MG63 (cell line): ENCODE measurements at places on chromosomes 1 and 21.

DNA sequence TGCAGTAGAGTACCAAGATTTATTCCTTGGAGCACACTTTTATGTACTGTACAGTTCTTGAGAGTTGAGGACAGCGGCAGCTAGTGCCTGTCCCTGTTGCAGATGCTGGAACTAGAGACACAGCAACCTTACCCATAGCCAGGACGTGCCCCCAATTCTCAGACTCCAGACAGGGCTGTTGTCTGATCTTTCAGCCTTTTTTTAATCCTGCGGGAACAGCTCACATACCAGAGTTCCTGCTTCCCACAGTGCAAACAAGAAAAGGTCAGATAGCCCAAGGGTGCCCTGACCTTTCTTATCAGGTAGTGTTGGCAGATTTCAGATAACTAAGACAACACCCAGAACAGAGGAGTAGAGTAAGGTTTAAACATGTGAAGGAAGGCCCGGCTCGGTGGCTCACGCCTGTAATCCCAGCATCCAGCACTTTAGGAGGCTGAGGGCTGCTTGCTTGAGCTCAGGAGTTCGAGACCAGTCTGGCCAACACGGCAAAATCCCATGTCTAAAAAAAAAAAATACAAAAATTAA lies 78.5 kb downstream of the DOP1B start:
- DNase-seq: no peak

DNA sequence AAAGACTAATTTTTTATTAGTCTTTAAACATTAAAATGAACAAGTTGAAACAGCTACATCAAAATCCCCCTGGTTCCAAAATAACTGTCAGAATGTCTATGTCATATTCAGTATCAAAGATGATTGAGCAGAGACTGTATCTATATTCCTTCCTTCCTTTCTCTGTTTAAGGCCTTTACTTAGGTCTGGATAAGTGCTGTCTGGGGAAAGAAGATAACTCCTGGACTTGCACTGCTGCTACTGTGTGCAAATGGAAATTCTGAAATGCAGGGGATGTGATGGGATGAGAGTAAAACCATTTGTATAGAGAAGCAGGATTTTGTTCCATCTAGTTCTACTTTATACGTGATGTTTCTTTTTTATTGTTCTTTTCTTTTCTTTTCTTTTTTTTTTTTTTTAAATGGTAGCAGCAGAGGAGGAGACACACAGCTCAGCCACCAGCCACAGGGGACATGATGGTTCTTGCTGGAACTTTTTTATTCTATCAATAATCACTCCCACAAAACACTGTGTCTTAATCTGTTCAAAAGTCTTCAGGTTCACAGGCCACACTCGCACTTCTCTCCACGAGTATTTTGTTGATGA lies 33.6 kb upstream of the FOXE3 start:
- DNase-seq: no peak

DNA sequence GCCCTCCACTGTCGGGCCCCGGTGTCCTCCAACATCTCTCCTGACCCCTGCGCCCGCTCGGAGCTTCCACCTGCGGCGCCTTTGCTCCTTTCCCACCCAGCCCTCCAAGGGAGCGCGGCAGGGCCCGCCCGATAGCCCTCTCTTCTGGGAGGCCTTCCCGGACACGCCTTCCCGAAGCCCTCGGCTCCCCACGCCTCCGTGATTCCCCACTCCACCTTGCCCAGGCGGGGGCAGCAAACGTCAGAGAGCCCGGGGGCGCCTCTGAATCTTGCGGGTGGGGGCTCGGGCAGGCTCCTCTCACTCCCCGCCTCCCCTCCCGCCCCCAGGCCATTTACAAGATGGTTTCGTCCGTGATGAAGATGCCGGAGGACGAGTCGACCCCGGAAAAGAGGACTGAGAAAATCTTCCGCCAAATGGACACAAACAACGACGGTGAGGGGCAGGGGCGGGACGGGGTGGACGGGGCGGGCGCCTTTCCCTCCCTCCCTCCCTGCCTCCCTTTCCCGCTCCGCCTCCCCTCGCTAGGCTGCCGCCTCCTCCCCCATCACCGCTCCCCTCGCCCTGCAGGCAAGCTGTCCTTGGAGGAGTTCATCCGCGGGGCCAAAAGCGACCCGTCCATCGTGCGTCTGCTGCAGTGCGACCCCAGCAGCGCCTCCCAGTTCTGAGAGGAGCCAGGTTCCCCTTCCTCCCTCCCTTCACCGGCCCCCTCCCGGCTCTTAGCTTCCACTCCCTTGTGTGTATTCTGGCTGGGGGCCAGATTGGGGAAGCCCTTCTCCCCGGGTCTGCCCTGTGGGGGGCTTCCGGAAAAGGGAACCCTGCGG lies 7.1 kb downstream of the HPCA start:
- peak; percentile 28 for DNase-seq

DNA sequence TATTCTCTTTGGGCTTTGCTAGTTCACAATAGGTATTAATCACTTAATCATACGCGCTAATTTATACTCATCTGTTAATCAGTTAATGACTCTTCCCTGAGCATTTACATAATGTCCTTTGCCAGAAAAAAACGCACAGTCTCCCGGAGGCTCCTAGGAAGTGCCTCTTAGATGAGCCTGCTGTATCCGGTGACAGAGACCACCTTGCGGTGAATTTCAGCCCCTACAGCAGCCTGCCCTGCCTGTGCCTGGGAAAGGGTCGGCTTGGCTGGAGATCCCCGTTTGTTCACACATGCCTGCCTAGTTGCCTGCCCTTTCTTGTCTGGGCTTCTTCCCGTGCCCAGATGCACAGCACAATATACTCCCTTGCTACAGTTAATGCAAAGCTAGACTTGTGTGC lies 152.9 kb downstream of the ZBTB18 start:
- DNase-seq: no peak

- no peak for DNase-seq
Measured at GRCh38 chr1:104402178-104402577, 652.5 kb downstream of the AMY1C start.

- no peak for DNase-seq
Measured at GRCh38 chr21:33268393-33268736, 2.2 kb downstream of the IL10RB start.

DNA sequence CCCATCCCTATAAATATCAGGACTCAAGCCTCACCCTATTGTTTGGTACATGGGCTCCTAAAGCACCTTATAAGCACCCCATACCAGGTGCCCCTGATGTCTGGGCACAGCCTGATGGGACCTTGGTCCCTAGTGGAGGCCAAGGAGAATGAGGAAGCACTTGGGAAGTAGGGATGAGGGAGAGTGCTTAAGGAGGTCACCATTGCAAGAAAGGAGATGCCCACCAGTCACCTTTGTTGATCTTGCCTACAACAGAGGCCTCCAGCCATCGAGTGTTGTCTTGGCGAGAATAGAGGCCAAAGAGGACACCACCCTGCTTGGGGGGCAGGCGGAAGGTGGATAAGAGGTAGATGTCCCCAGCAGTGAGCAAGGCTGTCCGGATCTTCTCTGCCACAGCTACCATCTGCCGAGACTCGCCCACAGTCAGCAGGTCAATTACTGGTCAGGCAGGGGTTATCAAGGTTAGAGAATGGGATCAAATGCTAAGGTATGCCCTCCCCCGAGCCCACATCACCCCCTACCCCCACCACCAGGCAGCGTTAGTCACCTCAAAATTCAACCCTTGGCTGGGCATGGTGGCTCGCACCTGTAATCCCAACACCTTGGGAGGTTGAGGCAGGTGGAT lies 1.6 kb downstream of the THBS3 start:
- no peak for DNase-seq

GRCh38 chr1:87989346-87989745 lies 660.7 kb downstream of the LMO4 start:
- no peak for DNase-seq

- DNase-seq: no peak
Measured at GRCh38 chr1:9242338-9242969, 7.9 kb downstream of the H6PD start.

DNA sequence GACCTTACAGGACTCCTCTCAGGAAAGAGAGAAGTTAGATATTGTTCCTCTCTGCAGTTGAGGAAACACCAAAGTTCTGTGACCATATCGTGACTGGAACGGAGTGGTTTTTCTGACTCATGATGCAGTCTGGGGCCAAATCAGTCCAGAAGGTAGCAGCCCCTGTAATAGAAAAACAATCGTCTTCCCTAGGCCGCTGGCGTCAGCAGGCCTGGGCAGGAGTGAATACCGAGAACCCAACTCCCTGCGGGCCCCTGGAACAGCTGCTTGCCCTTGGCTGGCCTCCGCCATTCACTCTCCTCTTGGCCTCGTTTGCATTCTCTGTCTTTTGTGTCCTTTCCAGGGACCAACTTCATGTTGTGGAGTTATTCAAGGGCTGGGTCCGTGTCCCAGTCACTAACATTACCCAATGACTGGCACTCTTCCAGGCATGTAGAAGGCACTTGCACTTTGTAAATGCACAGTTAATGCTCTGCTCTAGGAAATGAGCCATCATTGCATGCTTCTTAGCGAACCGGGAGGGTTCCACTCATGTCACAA lies 10.9 kb upstream of the CD101 start:
- DNase-seq: peak; percentile 88

- no peak for DNase-seq
Measured at GRCh38 chr21:36337099-36337509, 17.1 kb downstream of the MORC3 start.

DNA sequence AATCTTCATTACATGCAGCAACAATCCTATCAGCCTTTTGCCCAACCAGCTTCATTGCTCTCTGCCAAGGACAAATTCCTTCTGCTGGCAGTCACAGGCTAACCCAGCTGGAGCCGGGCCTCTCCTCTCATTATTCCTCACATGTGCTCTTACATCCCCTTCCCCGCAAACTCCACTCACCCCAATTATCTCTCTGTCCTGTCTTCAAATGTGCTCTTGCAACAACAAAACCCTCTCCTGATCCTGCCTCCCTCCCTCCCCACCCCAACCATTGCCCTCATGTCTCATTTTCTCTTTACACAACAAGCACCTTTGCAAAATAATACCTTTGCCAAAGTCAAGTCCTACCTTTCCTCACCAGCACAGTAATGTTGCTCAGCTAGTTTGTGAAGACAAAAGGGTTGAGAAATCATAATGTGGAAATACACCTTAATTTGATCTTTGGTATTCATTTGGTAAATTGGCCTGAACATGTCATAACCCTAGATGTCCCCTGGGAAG lies 36.0 kb upstream of the DHCR24 start:
- peak; percentile 74 for DNase-seq

DNA sequence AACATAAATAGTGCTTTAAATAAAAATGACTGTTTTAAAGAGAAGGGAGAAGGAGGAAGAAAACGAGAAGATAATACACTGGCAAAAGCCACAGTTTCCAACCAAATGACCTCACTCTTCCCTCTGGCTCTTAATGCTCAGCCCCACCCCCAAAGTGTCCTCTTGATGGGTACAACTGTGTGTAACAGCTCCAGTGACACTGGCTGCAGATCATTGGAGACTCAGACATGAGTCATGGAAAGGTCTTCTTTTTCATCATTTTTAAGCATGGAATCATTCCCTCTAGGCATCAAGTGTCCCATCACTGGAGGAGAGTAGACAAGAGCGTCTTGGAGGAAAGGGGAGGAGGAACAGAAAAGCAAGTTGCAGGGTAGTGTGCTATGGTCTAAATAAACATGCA lies 333.0 kb downstream of the PAPPA2 start:
- no peak for DNase-seq

GRCh38 chr1:207944571-207944970 lies 33.6 kb upstream of the CD34 start:
- DNase-seq: no peak

DNA sequence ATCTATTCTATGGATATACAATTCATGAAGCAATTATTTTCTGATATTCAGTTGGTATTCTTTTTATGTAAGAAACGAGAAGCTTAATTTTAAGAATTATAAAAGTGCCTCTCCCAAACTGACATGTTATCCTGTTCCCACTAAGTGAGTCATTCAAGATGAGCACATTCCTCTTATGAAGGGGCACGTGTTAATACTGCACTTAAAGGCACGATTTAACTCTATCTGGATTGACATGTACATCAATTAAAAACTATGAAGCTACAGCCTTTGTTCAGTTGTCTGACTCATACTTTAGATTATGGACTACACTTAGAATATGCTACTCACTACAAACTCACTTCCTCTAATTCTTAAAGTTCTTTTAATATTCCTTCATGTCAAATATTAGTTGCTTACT lies 111.6 kb downstream of the CYYR1 start:
- DNase-seq: no peak

GRCh38 chr1:56255516-56256152 lies 323.7 kb downstream of the PLPP3 start:
- peak; percentile 6 for DNase-seq

- no peak for DNase-seq
Measured at GRCh38 chr1:59497616-59498015, 200.7 kb downstream of the FGGY start.

GRCh38 chr1:26282401-26282918 lies 2.6 kb downstream of the SH3BGRL3 start:
- DNase-seq: no peak

GRCh38 chr1:169109561-169110134 lies 3.2 kb downstream of the ATP1B1 start:
- no peak for DNase-seq

GRCh38 chr1:16920951-16921350 lies 780 bp upstream of the CROCC start:
- DNase-seq: no peak

DNA sequence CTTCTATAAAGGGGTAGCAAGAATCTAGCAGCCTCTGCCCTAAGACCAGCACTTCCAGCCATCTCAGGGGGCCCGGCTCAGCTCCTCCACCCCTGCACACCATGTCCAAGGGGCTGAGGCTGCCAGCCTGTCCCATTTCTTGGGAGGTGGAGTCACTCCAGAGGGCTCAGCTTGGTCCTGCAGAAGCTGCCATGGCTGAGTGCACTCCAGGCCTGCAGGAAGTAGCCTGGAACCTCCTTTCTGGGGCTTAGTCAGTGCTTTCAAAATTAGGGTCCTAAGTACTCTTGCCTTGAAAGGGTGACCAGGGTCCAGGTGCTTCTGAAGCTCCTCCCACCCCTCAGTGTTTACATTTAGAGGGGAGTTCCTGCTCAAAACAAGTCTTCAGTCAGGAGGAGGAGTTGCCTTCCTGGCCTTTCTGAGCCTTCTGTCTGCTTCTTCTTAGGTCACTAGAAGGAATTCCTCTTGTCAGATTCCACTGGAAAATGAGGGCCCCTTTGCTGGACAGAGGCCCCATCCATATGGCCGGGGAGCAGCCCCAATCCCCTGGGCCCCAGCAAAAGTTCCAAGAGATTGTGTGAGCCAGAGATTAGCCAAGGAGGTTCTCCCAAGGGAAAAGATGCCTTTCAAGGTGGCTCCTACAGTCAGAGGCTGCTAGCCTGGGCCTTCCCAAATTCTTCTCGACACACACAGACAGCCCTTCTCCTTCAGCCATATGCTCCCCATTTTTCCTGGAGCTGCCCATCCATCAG lies 128.1 kb upstream of the VAMP3 start:
- DNase-seq: no peak

- no peak for DNase-seq
Measured at GRCh38 chr1:99084562-99084961, 79.9 kb upstream of the PLPPR5 start.
